Uterus (tissue), 4 donors: ENCODE measurements at places on chromosomes 1 and 21. TPM values are rescaled to one million over a fixed set of nuclear protein-coding genes. Genes with fewer than 3 reads are reported as not detected.

DNA sequence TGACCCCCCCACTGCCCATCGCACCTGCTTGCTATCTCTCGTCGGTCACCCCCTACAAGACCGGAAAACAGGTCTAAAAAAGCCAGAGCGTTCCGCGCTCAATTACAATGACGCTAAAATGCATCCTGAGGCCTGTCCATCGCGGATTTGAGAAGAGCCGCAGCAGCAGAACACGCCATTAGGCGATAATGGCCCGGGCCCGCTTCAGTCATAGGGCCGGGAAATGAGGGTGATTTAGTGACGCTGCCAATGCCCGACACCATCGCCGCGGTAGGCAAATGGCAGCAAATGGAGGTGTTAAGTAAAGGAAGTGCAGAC lies 64.1 kb upstream of the SSX2IP start:
- H3K4me3 ChIP-seq: no peak overlapping the region
- no peak for DNase-seq
- peaks cover 4% of the 10 kb centered on the region for H3K4me1 ChIP-seq
- H3K36me3 ChIP-seq: no peaks in the 10 kb centered on the region
- H3K27ac ChIP-seq: no peak overlapping the region

Gene LRRC3
- total RNA-seq: under 0.01 TPM

DNA sequence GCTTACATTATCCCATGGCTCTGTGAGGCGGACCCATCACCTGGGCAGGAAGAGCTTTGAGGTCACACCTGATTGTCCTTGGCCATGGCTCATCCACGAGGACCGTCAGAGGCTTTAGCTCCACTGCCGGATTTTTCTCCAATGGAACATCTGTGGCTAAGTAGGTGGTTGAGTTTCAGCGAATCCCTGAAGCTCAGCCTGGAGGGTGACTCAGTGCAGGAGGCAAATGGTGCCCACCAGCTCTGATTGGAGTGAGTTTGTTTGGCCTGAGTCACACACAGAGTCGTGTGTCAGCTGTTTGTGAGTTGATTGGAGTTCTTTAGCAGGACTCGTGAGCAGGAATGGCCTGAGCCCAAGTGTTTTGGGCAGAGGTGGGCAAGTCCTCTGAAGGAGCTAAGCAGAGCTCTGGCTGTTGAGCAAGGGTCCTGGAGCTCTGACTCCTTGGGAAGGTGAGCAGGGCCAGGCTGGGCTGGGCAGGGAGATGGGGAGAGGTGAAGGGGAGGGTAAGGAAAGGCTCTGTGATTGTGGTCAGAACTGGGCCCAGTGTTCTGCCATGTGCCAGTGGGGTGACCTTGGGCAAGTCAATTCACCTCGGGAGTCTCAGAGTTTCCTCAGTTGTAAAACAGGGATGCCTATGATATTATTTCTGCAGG lies 2.0 kb downstream of the SLC6A17 start:
- no peak overlapping the region for H3K27ac ChIP-seq
- H3K4me3 ChIP-seq: no peak overlapping the region
- DNase-seq: no peak
- no peaks in the 10 kb centered on the region for H3K36me3 ChIP-seq
- H3K4me1 ChIP-seq: no peaks in the 10 kb centered on the region

Gene HIVEP3
- total RNA-seq: 7.6 TPM

GRCh38 chr21:21111309-21111920 lies 113.2 kb downstream of the NCAM2 start:
- no peaks in the 10 kb centered on the region for H3K27me3 ChIP-seq
- DNase-seq: no peak
- H3K36me3 ChIP-seq: no peaks in the 10 kb centered on the region
- H3K27ac ChIP-seq: no peak overlapping the region

DNA sequence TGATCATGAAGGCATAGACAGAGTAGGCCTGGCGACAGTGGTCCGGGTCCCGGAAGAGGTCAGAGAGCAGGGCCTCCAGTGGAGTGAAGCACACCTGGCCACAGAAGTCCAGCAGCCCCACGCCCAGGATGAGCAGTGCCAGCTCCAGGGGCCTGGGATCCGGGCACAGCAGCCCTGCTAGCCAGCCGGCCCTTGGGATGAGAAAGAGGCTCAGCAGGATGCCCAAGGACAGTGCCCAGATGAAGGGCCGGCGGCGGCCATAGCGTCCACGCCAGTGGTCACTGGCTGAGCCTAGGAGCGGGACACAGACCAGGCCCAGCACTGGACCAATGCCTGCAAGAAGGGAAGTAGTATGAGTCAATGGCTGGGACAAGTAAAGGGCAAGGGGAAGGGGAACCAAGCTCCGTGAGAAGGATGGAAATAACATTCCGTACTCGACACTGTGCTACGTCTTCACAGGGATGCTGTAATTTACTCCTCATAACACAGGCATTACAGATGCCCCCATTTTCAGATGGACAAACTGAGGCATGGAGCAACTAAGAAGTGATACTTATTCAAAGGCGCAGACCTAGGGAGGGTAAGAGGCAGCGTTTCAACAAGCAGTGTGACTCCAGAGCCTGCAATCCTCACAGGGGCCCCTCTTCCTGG lies 16.9 kb downstream of the SLC45A3 start:
- H3K4me1 ChIP-seq: no peaks in the 10 kb centered on the region
- no peaks in the 10 kb centered on the region for H3K36me3 ChIP-seq
- H3K27me3 ChIP-seq: no peaks in the 10 kb centered on the region
- DNase-seq: no peak

DNA sequence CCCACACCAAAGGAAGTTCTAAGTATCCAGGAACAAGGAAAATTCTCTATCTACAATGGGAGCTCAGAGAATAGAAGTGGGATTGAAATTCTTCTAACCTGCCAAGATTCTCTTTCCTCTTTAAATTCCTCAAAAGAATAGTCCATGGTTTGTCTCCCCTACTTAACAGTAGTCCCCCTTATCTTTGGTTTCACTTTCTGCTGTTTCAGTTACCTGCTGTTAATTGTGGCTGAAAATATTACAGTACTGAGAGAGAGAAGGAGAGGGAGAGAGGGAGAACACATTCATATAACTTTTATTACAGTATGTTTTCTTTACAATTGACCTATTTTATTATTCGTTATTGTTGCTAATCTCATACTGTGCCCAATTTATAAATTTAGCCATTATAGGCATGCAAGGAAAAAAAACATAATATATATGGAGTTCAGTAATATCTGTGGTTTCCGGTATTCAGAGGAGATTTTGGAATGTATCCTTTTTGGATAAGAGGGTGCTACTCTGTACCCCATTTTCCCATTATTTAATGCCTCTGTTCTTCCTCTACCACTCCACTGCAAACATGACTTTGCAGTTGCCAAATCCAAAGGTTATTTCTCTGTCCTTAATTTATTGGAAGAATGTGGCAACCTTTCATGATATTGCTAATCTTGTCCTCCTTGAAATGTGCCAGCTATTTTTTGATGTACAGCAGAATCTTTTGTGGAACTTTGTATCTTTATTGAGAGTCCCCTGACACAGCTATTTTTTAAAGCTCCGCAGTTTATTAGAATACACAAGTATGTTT lies 68.0 kb downstream of the USP25 start:
- no peak for DNase-seq
- H3K27me3 ChIP-seq: no peaks in the 10 kb centered on the region
- no peaks in the 10 kb centered on the region for H3K4me1 ChIP-seq
- peak overlapping the region; percentile 7 for H3K27ac ChIP-seq
- no peaks in the 10 kb centered on the region for H3K36me3 ChIP-seq

DNA sequence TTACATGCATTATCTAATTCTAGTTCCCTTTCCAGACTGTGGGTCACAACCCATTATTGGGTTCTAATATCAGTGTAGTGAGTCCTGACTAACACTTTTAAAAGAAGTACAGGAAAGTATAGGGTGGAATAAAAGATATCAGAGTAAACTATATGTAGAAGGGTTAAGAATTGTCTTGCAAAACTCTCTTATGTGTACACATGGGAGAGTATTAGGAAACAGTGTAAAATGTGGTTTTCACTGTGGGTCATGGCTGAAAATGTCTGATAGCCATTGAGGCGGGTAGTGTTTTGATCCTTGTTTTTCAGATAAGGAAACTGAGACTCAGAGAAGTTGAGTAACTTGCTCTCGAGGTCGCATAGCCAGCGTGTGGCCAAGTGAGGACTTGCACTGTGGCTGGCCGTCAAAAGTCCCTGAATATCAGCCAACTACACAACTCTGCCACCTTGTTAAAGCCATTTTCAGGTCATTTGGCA lies 18.5 kb upstream of the MTARC1 start:
- no peak for DNase-seq
- no peaks in the 10 kb centered on the region for H3K27me3 ChIP-seq
- H3K4me3 ChIP-seq: no peak overlapping the region
- no peaks in the 10 kb centered on the region for H3K36me3 ChIP-seq
- H3K4me1 ChIP-seq: no peaks in the 10 kb centered on the region
- no peak overlapping the region for H3K27ac ChIP-seq

- no peaks in the 10 kb centered on the region for H3K36me3 ChIP-seq
- no peak overlapping the region for H3K4me3 ChIP-seq
- H3K27me3 ChIP-seq: no peaks in the 10 kb centered on the region
- H3K27ac ChIP-seq: no peak overlapping the region
- no peak for DNase-seq
- H3K4me1 ChIP-seq: no peaks in the 10 kb centered on the region
These were observed 469.5 kb upstream of the VAMP3 start for GRCh38 chr1:7301664-7301981.

DNA sequence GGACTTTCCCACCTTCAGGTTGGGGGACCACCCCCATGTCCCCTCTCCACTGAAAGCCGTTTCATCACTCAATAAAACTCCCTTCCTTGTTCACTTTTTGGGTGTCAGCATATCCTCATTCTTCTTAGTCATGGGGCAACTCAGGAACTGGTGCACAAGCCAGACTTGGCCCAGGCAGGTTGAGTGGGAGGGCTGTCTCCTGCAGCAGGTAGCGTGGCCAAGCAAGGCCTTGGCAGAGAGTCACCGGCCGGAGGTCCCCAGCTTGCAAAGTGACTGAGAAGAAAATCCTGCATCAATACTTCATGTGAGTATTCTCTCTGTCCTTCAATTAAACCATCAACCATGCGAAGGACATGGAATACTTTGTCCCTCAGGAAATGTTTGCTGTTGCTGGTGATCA lies 148.9 kb downstream of the RHOU start:
- no peak for DNase-seq
- no peaks in the 10 kb centered on the region for H3K36me3 ChIP-seq
- no peak overlapping the region for H3K27ac ChIP-seq
- no peaks in the 10 kb centered on the region for H3K27me3 ChIP-seq
- no peak overlapping the region for H3K4me3 ChIP-seq
- no peaks in the 10 kb centered on the region for H3K4me1 ChIP-seq

Gene PCP4L1
- 0.77 TPM for total RNA-seq

DNA sequence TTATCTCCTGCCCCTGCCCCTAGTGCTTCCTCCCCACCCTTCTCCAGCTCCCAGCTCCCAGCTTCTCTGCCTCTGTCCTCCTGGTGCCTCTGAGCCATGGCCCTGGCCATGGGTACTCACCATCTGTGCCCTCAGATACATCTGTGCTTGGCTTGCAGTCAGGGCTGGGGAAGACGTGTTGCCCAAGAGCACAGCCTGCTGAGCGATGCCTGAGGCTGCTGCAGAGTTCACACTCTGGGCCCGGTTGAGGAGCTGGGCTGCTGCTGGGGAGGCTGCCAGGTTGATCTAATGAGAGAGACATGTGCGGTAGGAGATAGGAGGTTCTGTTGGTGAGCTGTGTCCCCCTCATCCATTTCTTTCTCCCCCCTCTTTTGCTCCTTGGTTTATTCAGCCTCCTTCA lies 49.4 kb upstream of the A3GALT2 start:
- no peaks in the 10 kb centered on the region for H3K27me3 ChIP-seq
- no peak for DNase-seq
- H3K4me1 ChIP-seq: no peaks in the 10 kb centered on the region
- no peak overlapping the region for H3K27ac ChIP-seq
- H3K36me3 ChIP-seq: no peaks in the 10 kb centered on the region

Gene UBL4B
- not detected for total RNA-seq

DNA sequence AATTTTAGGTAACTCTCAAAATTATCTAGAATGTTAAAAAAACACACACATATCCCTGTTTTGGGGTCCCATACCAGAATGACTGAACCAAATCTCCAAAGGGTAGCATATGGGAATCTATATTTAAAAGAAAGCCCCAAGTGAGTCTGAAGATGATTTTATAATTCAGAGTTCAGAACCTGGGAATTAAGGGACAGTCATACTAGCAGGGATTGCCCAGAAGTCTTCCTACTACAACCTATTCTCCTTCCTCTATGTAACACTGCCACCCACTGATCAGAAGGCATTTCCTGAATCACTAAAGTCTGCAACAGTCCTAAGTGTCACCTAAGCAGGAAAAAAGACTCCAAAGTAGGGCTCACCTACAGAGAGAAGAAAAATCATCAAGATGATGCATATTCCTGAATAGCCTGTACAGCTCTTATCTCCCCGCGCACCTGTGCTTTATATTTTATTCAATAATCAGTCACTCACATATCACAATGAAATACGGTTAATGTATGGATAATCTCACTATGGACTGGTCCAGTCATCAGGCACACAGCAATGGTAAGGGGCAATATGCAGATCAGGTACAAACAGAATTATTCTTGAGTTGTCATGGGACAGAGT lies 4.9 kb downstream of the RGS1 start:
- no peak overlapping the region for H3K4me3 ChIP-seq
- no peaks in the 10 kb centered on the region for H3K27me3 ChIP-seq
- H3K4me1 ChIP-seq: no peaks in the 10 kb centered on the region
- no peak overlapping the region for H3K27ac ChIP-seq

Gene KPRP
- not detected for total RNA-seq

Gene CHD5
- total RNA-seq: not detected

DNA sequence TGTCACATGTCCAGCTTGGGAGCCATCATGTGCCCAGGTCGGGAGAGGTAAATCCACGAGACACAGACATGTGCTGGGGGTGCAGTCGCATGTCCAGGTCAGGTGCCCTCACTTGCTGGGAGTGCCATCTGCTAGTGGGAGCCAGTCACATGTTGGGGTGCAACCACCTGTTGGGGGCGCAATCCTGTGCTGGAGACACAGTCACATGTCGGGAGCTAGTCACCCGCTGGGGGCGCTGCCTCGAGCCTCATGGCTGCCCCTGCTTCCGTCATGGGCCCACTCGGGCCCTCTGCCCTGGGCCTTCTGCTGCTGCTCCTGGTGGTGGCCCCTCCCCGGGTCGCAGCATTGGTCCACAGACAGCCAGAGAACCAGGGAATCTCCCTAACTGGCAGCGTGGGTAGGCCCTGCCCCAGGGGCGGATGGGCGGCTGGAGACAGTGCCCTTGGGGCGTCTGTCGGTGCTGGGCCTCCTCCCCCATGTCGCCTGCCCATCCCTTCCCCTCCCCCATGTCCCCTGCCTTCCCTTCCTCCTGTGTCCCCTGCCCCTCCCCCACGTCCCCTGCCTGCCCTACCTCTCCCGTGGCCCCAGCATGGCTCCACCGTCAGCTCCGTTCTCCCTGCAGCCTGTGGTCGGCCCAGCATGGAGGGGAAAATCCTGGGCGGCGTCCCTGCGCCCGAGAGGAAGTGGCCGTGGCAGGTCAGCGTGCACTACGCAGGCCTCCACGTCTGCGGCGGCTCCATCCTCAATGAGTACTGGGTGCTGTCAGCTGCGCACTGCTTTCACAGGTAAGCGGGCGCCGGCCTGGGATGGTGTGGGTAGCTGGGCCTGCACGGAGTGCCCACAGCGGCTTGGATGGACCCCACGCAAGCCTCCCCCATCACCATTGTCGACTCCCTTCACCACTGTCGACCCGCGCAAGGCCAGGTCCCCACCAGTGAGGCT lies at the start of gene PRSS38:
TSS of gene PRSS38 (plus strand) at position 208 of the 942 bp plus-strand sequence. CDS start at position 250, 42 bp downstream.
- H3K4me1 ChIP-seq: no peaks in the 10 kb centered on the region
- no peak within 1 kb of the TSS for H3K4me3 ChIP-seq
- no peaks in the 10 kb centered on the region for H3K27me3 ChIP-seq
- H3K36me3 ChIP-seq: no peaks in the 10 kb centered on the region
- H3K27ac ChIP-seq: no peak within 1 kb of the TSS

GRCh38 chr1:67144696-67145095 lies 9.9 kb upstream of the C1orf141 start:
- H3K27me3 ChIP-seq: no peaks in the 10 kb centered on the region
- no peak for DNase-seq
- H3K4me1 ChIP-seq: no peaks in the 10 kb centered on the region
- no peak overlapping the region for H3K4me3 ChIP-seq
- H3K36me3 ChIP-seq: no peaks in the 10 kb centered on the region
